Cardiac atrium fibroblast (primary cell): ENCODE measurements at places on chromosomes 3 and 15. TPM values are rescaled to one million over a fixed set of nuclear protein-coding genes. Genes with fewer than 3 reads are reported as not detected.

The SPINK8 gene
- not detected in 2 replicates for total RNA-seq

The C3orf33 gene
- 1.3 and 1.8 TPM in 2 replicates for total RNA-seq

The TTLL13 gene
- not detected in 2 replicates for total RNA-seq

The GOLGA6B gene
- not detected in 2 replicates for total RNA-seq
